Activated CD8-positive, alpha-beta memory T cell treated with anti-CD3 and anti-CD28 coated beads for 4 hours (primary cell): ENCODE measurements at places on chromosomes 4 and X.

DNA sequence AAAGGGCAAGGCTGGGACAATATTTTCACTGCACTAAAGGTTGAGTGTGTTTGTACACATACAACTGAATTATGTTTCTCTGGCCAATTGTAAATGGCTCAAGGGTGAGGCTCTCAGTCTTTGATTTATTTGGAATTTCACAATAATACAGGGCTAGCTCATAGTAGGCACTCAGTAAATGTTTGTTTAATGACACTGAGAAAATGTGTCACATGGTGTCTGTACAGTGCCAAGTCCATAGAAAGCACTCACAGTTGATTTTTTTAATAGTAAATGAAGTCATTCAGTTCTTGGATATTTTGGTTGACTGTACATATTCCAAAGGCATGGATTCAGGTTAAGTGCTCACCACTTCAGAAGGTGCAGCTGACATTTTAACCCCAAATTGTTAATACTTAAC is 176.4 kb downstream of the IL1RAPL2 start:
- no peak for DNase-seq

DNA sequence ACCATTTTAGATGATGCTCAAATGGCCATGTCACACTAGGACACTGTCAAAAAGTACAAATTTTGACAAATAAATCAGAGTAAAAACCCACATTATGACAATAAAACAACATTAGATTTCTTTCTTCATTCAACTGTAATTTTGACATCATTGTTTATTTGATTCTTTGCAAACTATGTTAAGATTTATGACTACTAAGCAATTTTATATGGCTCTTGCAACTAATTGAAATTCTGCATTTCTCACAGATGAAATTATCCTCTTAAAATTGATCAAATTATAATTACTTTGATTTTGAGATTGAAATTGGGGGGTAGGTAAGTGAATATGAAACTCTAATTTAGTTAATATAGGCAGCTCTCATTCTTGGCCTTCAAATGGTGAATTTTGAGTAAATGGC is 59.8 kb downstream of the ATOH1 start:
- no peak for DNase-seq

- DNase-seq: no peak
Measured at GRCh38 chr4:67894659-67895058, 10.9 kb upstream of the TMPRSS11D start.

DNA sequence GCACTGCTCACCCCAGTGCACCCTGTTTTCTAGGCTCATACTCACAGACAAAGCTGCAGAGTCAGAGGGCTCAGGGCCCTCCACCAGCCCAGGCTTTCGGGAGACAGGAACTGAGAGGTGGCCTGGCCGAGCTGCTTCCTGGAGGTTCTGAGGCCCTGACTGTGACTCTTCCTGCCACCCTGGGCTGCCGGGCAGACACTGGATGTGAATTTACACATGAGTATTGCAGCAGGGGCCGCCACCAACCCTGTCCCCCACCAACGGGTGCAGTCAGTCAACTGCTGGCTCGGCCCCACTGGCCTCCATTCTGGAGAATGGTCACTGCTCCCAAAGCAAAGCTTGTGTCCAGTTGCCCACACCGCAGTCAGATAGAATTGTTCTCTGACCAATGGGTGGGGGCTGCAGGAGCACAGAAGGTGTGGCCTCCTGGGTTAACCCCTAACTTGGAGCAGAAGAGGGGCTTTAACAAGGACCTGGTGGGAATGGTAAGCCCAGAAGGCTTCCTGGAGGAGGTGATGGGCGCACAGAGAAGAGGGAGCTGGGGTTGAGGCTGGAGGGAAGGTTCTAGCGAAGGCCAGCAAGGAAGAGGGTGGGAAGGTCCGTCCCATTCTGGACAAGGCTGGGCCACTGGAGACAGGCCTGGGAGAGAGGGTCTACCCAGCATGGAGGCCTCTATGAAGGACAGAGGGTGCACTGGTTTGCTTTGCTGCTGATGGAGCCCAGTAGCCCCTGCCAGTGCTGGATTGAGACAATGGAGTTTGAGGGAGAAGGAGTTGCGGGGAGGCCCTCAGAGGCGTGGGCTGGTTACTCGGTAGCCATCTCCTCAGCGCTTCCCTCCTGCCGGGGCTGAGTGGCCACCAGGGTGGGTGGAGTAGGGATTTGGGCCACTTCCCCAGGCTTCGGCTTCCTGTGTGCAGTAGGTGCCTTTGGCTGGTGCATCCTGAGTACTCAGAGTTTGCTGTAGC is 135.3 kb downstream of the CPZ start:
- DNase-seq: no peak

DNA sequence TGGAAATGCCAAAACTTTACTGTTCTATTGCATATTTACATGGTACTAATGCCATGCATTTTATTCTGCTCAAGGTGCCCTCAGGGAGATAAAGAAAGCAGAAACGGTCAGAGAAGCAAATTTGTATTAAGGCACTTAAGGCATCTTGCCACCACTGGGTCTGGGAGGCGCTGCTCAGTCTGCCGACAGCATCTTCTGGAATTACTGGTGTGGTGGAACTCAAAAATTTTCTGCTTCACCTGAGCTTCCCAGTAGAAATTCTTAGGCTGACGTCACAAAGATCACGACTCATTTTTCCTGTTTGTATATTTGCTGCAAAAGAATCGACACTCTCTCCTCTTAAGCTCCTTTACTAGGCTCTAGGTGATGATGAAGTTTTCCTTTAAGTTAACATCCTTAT is 3.0 kb downstream of the RASSF6 start:
- no peak for DNase-seq
